ENCODE measurements at places on chromosomes 11 and 22.

- DNase-seq = no peak
Measured at GRCh38 chr11:126696982-126697381, 303.6 kb downstream of the KIRREL3 start.

- DNase-seq = no peak
Measured at GRCh38 chr11:129189646-129190045, 2.5 kb downstream of the ARHGAP32 start.

- DNase-seq = no peak
Measured at GRCh38 chr22:40002935-40003715, 8.4 kb downstream of the FAM83F start.

DNA sequence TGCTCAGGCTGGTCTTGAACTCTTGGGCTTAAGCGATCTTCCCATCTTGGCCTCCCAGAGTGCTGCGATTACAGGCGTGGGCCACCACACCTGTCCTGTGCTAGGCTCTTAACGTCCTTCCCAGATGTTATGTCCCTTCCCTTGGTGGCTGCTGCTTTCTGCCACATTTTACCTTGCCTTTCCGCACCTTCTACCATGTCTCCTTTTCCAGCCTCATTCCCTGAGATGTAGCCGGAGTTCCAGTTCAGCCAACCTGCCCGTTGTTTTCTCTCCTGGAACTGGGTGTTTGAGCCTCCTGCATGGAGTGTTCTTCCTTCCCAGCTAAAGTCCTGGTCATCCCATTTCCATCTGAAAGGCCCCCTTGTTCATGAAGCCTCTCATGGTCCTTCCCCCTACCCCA is 95.3 kb downstream of the PTPRJ start:
- no peak for DNase-seq

DNA sequence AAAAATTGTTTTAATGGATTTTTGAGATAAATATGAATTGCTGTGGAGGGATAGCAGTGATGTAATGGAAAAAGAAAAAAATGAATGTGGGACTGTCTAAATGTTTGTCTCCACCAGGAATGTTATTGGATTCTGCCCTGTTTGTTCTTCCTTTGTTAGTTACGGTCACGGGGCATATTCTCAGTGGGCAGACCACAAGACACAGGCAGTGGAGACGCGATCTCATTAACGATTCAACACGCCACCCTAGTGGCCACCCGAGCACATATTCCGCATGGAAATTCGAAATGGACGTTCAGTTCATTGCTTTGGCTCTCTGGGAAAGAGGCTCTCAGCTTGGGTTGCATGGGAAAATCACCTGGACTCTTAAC is 151.8 kb upstream of the TTC12 start:
- no peak for DNase-seq

GRCh38 chr11:12321217-12321937 is 56.0 kb upstream of the PARVA start:
- no peak for DNase-seq

- no peak for DNase-seq
Measured at GRCh38 chr22:48855013-48855412, 972.7 kb downstream of the BRD1 start.

- DNase-seq = no peak
Measured at GRCh38 chr11:66293777-66294625, 2.3 kb downstream of the TMEM151A start.

- DNase-seq = no peak
Measured at GRCh38 chr11:117610045-117610444, 187.0 kb downstream of the DSCAML1 start.

- no peak for DNase-seq
Measured at GRCh38 chr11:83302151-83302550, 16.0 kb upstream of the CCDC90B start.

- no peak for DNase-seq
Measured at GRCh38 chr11:102214623-102215022, 102.7 kb upstream of the BIRC3 start.

DNA sequence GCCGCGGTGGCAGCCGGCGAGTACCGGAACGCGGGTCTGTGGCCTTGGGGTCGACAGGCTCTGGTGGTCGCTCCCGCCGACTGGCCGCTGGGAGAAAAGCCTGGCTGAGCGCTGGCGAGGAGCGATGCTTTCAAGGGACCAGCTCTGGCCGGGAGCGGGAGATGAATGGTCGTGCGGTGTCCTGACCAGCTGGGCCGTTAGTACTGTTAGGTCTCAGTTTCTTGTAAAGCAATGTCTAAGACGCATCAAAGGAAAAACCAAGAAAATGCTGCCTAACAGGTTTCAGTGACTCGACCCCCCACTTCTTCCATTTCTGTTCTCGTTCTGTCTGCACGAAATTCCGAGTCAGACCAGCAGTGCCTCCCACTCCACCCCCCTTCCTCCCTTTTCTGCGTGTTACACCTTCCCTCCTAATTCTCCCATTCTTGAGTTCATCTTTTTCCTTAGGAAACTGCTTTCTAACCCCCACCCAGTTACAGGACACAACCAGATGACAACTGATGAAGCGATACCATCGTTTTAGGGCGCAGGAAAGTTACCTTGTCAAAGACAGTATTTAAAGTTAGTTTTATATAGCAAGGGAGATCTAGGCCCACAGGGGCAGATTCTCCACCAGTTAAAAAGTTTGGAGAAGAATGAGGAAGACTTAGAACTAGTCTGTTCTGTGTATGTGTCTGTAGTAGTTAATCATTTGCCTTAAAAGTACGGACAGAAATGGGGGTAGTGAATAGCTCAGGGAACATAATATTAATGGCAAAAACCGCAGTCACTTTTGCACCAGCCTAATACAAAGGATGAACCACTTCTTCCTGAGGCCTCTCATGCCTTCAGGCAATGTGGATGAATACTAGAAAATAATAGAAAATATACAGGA is 1.0 kb downstream of the CUL5 start:
- no peak for DNase-seq

DNA sequence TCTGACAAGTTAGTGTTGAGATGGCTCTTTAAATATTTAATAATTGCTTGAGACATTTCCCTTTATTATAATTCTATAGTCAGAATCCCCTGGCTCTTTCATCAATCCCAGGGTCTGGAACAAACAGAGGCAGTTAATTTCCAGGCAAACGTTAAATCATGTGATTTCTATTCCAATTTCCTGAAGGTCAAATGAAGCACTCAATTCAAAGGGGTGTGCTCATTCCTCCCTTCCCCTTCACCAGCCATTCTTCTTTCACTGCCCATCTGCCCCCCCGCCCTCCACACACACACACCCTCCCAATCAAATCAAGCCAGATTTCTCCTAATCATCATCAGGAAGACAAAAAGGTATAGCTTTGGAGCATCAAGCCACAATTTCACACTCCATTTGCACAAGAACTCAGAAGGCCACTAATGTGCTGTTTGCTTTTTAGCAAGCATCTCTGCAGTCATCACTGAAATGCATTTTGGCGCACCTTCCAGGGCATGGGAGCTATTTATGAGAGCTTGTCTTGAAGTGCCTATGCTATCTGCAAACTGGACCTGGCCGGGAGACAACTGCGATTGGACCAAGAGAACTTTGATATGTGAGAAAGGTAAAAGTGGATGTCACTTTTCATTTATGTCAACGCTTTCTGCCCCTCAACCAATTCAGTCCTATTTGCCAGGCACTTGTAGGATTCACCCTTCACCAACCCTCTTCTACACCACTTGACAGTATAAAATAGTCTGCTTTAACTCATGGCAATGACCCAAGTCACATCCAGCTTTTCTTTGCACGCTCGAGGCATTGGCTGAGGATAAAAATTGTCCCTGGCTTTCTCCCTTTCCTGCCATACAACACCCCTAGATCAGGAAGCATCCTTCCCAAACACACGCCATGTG is 315.1 kb upstream of the API5 start:
- no peak for DNase-seq
